ENCODE measurements at places on chromosomes 11 and 22.

DNA sequence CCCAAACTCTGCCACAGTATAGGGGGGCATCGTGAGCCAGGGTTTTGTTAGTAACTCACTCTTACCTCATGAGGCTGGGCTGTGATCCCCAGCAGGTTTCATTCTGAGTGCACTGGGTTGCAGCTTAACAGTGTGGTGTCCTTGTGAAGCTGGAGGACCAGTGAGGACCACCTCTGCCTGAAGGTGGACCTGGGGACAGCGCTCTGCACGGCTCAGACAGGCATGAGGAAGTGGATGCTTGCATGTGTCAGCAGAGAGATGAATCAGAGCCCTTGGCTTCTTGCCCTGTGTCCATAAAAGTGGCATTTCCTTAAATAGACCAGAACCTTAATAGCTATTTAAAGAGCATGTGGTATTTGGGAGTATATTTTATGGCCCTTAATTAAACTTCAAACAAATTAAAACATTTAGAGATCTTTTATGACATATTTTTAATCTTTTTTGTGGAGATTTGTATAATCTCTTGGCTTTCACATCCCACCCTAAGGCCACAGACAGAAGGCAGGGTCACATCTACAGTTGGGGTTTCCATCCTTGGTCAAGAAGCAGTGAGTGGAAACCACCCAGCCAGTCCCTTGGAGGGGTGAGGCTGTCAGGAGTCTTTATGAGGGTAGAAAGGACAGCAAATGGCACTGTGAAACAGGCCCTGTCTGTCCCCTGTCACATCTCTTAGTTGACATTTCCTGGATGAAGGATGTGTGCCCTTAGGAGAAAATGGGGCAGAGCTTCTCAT lies 24.8 kb upstream of the ADORA2A start:
- no peak for DNase-seq

DNA sequence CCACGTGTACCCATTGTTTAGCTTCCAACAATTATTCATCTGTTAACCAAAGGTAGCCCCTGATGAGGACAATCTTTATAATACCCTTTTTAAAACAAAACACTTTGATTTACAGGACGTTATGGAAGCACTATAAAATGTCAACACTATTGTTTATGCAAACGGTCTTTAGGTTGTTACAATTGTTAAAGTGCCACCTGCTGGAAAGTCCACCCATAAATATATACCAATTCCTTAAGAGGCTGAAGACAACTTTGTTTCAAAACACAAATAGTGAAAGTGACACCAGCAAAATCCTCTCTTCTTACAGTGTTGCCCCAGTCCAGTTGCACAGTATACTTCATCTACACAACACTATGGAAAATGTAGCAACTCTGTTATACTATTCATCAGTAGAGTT lies 68.9 kb upstream of the SLN start:
- DNase-seq, result no peak

DNA sequence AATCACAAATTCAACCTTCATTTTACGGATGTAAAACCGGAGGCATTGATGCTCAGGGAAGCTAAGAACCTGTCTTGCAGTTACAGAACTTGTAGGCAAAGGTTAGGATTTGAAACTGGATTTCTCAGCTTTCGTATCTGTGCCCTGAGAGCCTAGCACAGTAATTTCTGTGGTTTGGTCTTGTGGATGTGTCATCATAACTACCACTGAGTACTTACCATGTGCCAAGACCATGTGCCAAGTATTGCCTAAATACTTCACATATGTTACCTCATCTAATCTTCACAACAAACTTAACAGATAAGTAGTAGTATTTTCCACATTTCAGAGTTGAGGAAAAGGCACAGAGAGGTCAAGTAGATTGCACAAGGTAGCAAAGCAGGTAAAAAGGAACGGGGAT lies 140.7 kb downstream of the NXPE2 start:
- no peak for DNase-seq

GRCh38 chr22:25741692-25742626 lies at the start of gene MYO18B:
TSS of gene MYO18B (plus strand) at chr22:25742188. CDS start at chr22:25761093, 18,905 bp downstream.
- no peak for DNase-seq

DNA sequence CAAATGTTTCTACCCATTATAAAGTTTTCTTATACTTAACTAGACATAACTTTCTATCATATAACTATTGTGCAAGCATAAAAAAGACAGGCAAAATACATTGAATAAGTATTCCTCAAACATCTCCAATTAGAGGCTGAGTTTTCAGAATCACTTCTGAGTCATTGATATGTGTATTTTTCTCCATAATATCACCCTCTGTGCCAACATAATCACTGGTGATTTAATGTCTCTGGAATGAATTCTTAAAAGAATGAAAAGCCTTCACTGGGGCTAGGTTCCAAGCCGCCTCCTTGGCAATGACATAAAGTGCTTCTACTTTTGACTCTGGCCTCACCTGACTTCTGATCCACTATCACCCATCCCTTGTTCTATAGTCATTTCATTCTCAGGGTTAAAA lies 197.0 kb upstream of the E2F8 start:
- DNase-seq, result no peak

DNA sequence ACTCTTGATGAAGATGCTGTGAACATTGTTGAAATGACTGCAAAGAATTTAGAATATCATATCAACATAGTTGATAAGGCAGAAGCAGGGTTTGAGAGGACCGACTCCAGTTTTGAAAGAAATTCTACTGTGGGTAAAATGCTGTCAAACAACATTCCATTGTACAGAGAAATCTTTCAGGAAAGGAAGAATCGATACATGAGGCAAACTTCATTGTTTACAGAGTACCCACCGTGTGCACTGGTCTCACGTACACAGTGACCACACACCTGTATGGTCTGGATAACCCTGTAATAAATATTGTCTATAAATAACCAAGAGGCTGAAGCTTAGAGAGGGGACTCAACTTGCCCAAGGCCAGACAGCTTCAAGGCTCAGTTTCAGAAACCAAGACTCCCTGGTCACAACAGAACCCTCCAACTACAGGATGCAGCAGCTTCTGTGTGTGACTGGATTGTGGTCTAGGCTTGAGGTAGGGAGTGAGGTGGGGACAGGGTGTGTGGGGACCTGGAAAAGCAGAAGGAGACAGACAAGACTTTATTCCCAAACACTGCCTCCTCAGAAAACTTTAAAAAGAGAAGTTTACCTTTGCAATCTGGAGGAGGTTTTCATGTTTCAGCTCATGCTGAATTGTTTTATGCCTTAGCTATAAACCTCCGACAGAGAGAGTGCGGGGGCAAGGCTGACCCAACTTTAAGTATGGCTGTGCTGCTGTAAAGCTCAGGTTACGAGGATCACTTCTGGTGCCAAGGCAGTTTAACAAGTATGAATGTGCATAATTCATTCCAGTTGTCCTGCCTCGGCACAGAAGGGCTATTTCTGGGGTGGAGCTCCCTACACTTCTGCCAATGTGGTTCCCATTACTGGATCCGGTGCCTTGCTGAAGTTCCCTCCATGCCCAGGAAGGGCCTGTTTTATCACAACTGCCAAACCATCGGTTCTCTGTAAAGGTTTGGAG lies 372.6 kb upstream of the NARS2 start:
- DNase-seq, result no peak

- no peak for DNase-seq
These were observed 88.5 kb upstream of the ALX4 start for GRCh38 chr11:44398266-44399030.

Data from stimulated activated CD4-positive, alpha-beta T cell treated with anti-CD3 and anti-CD28 coated beads, Interleukin-2, amount 100 ng/mL, for 48 hours (primary cell).